ENCODE measurements at places on chromosomes 3 and 15.

DNA sequence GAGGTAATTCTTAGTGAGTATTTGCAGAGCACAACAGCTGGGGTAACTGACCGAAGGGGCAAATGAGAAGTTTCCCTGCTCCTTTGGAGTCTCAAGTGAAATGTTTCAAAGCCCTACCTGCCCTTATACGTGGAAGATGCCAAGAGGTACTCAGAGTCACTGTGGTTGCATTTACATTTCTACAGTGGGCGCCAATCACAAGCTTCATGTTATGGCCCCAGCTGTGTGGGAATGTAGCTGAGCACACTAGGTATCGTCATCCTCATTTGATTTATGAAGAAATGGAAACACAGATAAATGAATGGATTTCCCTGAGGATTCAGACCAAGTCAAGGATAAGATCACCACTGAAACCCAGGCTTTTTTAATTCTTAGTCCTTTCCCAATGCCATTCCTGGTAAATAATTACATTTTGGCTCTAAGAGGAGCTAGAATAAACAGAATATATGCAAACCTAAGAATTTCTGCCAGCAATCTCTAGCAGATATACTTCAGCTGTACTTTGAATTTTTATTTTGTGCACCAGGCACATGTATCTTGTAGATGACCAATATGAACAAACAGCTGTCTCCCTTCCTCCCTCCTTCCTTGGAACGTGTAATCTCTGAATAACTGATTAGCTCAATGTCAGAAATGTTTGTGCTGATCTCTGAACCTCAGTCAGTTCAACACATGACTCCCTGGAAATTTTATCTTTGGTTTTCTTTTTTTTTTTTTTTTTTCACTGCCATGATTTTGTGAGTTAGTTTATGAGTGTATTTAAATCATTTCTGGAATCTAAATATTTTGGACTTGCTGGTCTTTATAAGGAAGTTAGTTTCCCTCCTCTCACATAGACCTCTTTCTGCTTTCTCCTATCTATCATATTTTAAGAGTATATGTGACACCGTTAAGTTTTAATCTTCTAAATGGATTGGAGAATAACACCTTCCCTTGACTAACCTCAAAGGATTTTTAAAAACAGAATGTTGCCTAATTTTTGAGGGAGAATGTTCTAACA lies 69.2 kb downstream of the MAP2K5 start:
- no peak for DNase-seq

DNA sequence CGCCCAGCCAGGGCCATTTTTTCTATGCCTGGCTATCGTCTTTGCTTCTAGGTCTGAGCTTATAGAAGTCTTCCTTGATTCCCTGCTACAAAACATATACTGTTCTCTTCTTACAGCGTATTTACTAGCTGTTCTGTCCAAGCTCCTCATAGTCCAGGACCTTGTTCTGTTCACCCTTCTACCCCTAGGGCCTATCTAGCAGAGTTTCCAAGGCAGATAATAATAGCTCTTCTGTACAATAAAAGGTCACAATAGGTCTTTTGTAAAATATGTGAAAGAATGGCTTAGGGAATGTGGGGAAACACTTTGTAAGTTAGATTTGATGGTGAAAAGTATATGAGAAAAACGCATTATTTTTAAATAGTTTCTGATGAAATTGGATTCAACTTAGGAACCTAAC lies 158.2 kb downstream of the P3H2 start:
- DNase-seq, result no peak

DNA sequence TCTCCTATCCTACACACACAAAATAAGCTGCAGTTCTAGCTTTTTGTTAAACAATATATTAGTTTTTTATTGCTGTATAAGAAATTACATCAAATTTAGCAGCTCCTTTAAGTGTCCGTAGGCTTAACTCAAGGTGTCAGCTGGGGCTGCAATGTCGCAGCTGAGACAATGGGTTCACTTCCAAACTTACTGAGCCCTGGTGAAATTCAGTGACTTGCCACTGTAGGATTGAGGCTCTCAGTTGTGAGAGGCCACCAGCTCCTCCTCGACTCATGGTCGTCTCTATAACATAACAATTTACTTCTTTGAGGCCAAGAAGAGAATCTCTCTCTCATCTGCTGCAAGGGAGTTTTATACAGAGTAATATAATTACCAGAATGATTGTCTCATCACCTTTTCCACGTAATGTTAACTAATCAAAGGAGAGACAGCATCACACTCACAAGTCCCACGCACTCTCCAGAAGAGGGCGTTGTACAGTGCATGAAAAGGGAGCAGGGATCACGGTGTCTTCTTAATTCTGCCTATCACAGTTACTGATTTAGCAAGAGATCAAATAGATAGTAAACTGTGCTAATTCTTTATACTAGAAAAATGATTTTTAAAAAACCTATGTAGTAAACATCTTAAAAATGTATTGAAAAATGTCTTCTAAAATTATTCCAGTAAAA lies 735.6 kb upstream of the GBE1 start:
- DNase-seq, result no peak

- no peak for DNase-seq
Measured at GRCh38 chr15:35150361-35150760, 65.3 kb upstream of the NANOGP8 start.

- no peak for DNase-seq
Measured at GRCh38 chr3:179967622-179968021, 69.1 kb downstream of the PEX5L start.

DNA sequence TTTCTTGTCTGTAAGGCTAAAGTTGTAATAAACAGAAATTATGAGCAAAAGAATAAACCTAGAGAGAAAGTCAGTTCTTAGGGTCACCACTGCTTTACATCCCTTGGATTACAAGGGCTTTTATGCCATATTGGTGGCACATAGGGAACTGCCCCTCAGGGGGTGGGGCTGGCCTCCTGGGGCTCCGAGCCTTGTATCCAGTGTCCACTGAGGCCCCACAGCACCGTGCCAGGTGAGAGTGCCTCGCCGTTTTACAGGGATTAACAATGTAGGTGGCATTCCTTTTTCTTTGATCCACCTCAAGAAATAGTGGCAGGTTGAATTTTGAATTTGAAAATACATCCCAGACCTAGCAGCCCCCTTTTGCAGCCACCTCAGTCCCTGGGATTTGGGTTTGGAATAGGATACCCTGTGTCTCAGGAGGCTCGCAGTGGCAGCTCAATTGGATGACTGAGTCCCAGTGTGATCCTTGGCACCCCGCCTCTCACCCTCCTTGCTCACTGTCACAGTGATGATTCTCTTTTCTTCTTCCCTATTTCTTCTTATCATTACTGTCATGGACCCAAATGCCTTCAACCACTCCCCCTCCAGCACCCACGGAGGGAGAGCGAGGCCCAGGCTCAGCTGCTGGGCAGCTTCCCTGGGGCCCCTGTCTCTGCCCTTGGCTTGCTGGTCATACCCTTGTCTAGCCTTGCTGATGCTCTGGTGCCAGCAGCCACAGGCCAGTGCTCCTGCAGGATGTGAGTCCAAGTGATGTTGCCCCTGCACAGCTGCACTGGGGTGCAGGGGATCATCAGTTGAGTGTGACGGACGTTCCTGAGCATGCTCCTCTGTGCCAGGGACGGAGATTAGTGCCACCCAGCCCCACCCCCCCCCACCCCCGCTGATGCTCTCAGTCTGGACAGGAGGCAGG lies 137.9 kb downstream of the DNAJB8 start:
- no peak for DNase-seq

DNA sequence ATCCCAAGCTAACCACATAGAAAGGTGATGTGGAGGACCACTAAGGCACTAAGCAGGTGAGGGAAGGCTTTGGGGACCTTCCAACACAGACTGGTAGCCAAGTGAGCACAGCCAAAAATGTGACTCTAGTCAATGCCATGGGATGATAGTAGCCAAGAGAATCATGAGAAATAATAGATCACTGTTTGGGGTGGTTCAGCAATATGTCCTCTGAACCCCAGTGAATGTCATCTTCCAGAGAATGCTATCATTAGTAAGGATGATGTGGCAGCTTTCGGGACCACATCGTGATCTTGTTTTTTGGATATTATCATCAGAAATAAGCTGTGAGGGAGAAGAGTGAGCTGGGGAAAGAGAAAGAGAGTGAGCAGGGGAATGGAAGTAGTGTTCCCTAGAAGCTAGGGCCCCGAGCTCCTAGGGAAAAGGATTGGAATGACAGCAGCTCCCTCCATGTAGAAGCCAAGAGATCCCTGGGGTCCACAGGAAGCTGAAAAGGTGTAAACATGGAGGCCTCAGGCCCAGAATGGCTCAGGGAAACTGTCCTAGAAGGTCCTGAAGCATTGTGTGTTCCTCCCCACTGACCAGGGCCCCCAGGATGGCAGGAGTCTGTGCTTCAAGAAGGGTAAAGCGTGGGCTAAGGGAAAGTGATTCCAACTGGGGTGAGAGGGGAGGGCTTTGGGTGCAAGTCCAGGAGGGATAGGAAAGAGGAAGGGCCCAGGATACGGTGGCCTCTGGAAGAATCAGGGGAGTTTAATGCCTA lies 56.6 kb upstream of the KLF13 start:
- no peak for DNase-seq

- no peak for DNase-seq
Measured at GRCh38 chr15:64004587-64004986, 41.7 kb downstream of the DAPK2 start.

Data from inflammatory macrophage (primary cell).